ENCODE measurements at places on chromosomes 7 and 10.
A peak's percentile ranks its signal among the peaks of the same experiment; 100 is the strongest.

GRCh38 chr7:85186083-85186520 is 754 bp downstream of the SEMA3D start:
- DNase-seq = peak; percentile 30

GRCh38 chr10:12978891-12979290 is 22.6 kb downstream of the CCDC3 start:
- no peak for DNase-seq

DNA sequence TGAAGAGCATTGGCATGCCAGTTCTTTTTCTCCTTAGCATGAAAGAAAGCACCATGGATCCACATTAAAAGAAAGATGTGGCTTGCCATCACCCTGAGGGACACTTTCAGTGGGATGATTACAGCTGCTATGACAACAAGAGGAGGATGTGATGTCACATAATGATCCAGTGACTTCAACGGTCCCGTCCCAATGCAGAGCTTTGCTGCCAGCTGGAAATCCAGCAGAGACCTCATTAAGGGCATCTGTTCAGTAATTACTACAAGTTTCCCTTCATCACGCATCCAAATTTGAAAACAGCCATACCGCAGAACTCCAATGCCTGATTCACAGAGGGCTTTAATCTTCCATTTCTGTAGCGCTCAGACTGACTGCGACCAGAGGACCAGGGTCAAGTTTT is 206.6 kb downstream of the LSM5 start:
- DNase-seq = no peak

DNA sequence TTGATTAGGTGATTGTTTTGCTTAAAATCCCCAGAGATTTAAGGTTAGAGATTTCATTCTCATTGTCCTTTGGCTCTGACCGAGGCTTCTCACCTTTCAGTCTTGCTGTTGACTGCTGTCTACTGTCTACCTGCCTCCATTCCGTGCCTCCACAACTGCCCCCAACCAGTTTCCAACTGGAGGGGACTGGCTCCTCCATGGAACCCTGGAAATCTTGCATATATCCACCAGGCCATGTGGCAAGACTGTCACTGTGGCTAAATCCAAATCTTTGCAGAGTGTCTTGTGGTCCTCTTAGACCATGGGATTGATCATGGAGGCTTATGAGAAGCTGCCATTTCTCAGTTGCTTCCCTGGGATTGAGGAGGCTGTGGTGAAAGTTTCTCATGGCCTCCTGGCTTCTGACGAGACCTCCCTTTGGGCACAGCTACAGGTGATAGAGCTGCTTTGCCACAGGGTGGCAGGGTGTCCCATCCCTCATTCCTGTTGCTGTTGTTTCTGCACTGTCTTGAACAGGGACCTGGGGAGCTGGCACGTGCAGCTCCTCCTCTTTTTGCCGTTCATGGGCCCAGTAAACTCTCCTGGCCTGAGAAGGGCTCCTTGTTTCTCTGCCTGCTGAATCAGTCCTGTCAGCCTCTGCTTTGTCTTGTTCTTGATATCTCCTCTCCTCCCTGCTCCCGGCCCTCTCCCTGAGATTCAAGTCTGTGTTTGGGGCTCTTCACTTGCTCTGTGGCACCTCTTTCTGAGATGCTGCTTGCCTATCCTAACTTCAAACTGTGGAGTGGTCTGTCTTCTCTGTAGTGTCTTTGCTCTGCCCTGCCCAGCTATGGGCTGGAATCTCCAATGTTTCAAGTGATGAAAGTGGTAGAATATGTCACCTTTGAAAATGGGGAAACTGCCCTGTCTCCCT is 63.6 kb upstream of the IGFBP3 start:
- DNase-seq = no peak

DNA sequence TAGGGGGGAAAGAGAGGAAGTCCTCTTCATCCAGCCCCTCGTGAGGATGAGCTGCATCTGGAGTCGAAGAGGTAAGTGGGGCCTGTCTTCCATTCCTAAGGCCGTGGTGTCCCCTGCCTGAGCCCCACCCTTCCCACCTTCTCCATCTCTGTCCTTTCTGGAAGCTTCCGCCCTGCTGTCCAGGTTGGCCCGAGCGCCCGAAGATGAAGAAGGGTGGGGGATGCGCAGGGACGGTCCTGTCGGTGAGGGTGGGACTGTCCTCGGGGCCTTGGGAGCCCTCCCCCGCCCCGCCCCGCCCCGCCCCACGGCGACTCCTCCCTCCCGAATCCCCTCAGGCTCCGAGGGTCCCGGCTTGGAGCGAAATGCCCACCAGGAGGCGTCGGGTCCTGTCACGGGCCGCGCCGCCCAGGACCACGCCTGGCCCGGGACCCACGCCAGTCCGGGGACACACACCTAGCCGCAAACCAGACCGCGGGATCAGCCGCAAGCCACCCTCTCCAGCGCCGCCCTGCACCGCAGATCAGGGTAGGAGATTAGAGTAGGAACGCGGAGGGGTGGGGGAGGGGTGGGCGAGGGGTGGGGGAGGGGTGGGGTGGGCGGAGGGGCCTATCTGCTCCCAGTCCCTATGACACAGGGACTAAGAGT is 15.3 kb downstream of the GPRIN2 start:
- DNase-seq = no peak

- DNase-seq = no peak
Observed at GRCh38 chr10:121556455-121556854, 41.8 kb downstream of the FGFR2 start.

DNA sequence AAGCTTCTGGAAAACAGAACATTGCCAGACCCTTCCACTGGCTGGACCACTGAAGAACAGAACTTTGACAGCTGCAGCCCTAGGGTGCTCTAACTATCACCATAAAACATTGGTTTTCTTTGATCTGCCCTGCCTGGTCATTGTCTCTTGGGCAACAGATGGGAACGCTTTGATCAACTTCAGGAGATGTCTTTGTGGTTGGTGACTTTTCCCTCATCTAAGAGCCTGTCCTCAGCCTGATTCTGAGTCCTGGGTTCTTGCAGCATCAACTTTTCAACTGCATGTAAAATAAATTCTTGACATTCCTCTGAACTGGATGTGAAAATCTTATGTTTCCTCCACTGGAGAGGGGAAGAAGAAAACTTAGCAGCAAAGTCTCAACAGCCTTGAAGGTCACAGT is 53.1 kb upstream of the ZNRF2 start:
- no peak for DNase-seq

- DNase-seq = no peak
Observed at GRCh38 chr7:135774284-135774683, 25.7 kb upstream of the FAM180A start.

DNA sequence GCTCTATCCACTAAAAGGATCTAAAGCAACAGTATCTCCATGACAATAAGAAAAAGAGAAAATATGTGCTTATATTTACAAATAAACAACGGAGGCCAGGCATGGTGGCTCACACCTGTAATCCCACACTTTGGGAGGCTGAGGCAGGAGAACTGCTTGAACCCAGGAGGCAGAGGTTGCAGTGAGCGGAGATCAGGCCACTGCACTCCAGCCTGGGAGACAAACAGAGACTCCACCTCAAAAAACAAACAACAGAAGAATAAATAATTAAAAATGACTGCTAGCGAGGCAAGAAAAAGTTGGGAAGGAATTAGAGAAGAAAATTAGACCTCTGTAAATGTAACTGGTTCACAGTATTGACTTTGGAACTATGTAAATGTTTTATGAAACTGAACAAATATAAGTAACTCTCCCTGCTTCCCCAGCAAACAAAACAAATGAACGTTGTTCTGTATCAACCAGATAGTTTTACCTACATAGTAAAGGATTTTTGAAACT is 17.1 kb downstream of the TRIM24 start:
- no peak for DNase-seq

- DNase-seq = no peak
Observed at GRCh38 chr7:51321961-51322515, 5.4 kb upstream of the COBL start.

DNA sequence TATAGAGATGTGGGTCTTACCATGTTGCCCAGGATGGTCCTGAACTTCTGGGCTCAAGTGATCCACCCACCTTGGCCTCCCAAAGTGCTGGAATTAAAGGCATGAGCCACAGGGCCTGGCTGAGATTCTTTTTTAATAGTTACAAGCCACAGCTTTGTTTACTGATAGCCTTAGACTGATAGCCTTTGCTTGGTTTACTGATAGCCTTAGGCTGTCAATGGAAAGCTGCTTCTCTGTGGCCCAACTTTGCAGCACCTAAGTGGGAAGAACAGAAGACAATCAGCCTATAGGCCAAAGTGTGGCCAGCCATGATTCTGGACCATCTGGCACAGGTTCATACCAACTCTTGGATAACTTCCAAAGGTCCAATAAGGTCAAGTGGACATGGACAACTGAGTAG is 24.1 kb upstream of the CDCA7L start:
- DNase-seq = no peak

DNA sequence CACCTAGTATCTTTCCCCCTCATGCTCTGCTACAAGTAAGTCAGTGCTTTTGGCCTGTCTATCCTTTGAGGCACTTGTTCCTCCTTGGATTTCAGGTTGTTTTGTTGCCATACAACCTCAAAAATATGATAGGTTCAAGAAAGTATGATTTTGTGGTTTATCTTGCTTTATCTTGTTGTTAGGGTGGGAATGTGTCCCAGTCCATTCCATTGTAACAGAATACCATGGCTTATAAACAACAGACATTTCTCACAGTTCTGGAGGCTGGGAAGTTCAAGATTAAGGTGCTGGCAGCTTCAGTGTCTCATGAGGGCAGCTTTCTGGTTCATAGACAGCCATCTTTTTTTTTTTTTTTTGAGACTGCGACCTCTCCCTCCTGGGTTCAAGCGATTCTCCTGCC is 72.1 kb downstream of the TMEM270 start:
- no peak for DNase-seq

GRCh38 chr7:1864161-1864940 is 194.3 kb downstream of the ELFN1 start:
- DNase-seq = no peak

GRCh38 chr7:22452960-22453558 is 46.9 kb downstream of the STEAP1B start:
- DNase-seq = no peak

GRCh38 chr10:82150123-82150900 is 275.3 kb downstream of the NRG3 start:
- peak; percentile 4 for DNase-seq

GRCh38 chr7:1144269-1144771 is 15.7 kb downstream of the ZFAND2A start:
- DNase-seq = no peak

GRCh38 chr7:112205343-112206237 is 609 bp downstream of the DOCK4 start:
- DNase-seq = no peak

DNA sequence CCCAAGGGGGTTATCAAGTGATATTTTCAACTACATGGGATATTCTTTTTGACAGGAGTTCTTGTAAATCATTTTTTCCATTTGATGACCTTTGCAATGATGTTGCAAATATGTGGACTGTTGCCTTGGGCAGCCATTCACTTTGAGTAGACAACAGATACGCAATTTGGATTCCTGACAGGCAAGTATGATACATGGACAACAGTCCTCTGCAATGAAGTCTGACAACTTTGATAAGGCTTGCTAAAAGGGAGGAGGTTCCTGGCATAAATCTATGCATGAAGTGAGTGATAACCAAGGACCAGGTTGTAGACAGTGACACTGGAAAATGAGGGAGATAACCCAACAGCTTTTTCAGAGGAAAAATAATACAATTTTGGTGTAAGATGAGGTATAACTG is 17.7 kb downstream of the LRRD1 start:
- DNase-seq = no peak

DNA sequence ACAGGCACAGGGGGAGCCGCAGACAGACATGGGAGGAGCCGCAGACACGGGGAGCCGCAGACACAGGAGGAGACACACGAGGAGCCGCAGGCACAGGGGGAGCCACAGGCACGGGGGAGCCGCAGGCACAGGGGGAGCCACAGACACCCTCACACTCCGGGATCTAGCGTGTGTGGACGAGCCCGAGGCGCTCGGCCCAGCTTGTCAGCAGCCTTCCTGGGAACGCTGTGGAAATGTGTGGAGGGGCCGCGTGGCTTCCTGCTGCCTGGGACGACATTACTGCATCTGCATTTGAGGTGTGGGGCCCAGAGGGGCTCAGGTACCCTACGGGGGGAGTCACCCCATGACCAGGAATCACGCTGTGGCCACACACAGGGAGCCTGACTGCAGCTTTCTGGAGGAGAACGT is 313.2 kb downstream of the PTPRN2 start:
- DNase-seq = no peak

GRCh38 chr7:142587578-142588191 is 161.6 kb upstream of the PRSS1 start:
- DNase-seq = peak; percentile 63

GRCh38 chr7:90256778-90257177 is 11.8 kb downstream of the CFAP69 start:
- no peak for DNase-seq

DNA sequence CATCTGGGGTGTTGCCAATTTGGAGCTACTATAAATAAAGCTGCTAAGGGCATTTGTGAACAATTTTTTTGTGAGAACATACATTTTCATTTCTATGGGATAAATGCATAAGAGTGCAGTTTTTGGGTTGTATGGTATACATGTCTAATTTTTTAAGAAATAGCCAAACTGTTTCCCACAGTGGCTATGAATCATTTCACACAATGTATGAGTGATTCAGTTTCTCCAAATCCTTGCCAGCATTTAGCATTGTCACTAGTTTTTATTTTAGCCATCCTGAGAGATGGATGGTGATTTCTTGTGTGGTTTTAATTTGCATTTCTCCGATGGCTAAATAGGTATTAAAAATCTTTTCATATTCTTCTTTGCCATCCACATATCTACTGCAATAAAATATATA is 105.3 kb downstream of the AMPH start:
- DNase-seq = no peak

- DNase-seq = peak; percentile 92
Observed at GRCh38 chr7:156903232-156903909, 10.4 kb upstream of the LMBR1 start.
